Liver (tissue), 10 donors: ENCODE measurements at places on chromosomes 11 and 22. TPM values are rescaled to one million over a fixed set of nuclear protein-coding genes. Genes with fewer than 3 reads are reported as not detected.

Gene TSPAN18
- total RNA-seq = 1.9 TPM

Gene VEGFB
- 9.5 TPM for total RNA-seq

Gene USH1C
- total RNA-seq = 0.09 TPM

Gene RBM4
- total RNA-seq = 59.2 TPM

Gene TYR
- total RNA-seq = not detected

Gene OR8D4
- 0.14 TPM for total RNA-seq

Gene RASSF10
- 0.08 TPM for total RNA-seq

Gene GRIK4
- 0.25 TPM for total RNA-seq

Gene GGTLC2
- not detected for total RNA-seq

Gene CYP2D6
- 23.8 TPM for total RNA-seq

Gene CRYBB3
- total RNA-seq = not detected

Gene DTX4
- 21.4 TPM for total RNA-seq

Gene CBX7
- 15.9 TPM for total RNA-seq

Gene HBB
- total RNA-seq = 3,950 TPM

Gene MS4A1
- 0.75 TPM for total RNA-seq

Gene PARVG
- 8.9 TPM for total RNA-seq

Gene C11orf87
- total RNA-seq = not detected

Gene AGBL2
- 3.0 TPM for total RNA-seq

Gene PRG3
- 4.9 TPM for total RNA-seq

Gene SDHD
- total RNA-seq = 154 TPM

Gene KCNK7
- total RNA-seq = 0.14 TPM

Gene GGTLC3
- not detected for total RNA-seq

Gene DAGLA
- 0.67 TPM for total RNA-seq

Gene OLFML1
- 2.8 TPM for total RNA-seq

Gene SCUBE1
- total RNA-seq = not detected

Gene CALCB
- total RNA-seq = 1.2 TPM

Gene OPCML
- total RNA-seq = under 0.01 TPM

Gene OR5L2
- total RNA-seq = not detected

Gene LRFN4
- 3.4 TPM for total RNA-seq

Gene NCF4
- 14.3 TPM for total RNA-seq

Gene CSF2RB
- 10.5 TPM for total RNA-seq
